ENCODE measurements at places on chromosomes 11 and 22.

- no peak for DNase-seq
Measured at GRCh38 chr11:67387069-67387468, 4.7 kb upstream of the RAD9A start.

DNA sequence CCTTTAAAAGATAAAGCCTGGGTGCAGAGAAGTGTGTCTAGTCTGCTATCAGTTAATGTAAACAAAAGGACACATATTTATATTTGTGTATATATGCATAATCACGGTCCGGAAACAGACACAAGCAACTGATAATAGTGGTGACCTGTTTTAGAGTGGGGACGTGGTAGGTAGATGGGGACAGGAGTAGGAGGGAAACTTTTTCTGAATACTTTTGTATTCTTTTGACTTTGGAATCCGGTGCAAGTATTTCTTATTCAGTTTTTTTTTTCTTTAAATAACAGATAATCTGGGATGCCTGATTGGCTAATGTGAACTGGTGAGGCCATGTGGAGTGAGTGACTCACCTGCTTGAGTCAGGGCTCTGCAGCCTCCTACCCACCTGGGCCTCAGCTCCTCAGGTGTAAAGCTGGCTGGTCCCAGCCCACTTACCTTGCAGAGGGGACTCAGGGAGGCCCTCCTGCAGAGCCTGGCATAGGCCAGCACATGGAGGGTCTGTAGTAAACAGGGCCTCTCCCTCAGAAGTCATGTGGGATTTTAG lies 15.3 kb downstream of the MICAL2 start:
- DNase-seq, result no peak

GRCh38 chr11:96035740-96036078 lies 111.8 kb upstream of the MTMR2 start:
- DNase-seq, result no peak

DNA sequence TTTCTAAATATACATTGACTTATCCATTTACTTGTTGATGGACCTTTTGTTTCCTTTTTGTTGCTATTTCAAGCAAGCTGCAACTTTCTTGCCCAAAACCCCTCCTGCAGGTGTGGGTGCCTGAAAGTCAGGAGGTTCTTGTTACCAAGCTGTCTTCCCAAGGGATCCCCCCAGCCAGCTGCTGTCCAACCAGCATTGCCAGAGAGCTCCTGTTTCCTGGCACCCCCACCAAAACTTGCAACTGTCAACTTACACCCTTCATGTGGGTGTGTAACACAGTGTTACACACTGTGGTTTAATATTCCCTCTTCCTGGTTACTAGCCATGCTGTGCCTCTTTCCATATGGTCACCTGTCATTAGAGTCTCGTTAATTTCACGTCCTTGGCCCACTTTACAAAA lies 1.6 kb upstream of the KRTAP5-1 start:
- DNase-seq, result no peak

GRCh38 chr11:100467821-100468508 lies 219.1 kb upstream of the ARHGAP42 start:
- DNase-seq, result no peak

- DNase-seq, result no peak
Measured at GRCh38 chr11:109077291-109077920, 344.6 kb upstream of the C11orf87 start.

GRCh38 chr22:45164270-45165088 lies 754 bp downstream of the NUP50 start:
- no peak for DNase-seq

DNA sequence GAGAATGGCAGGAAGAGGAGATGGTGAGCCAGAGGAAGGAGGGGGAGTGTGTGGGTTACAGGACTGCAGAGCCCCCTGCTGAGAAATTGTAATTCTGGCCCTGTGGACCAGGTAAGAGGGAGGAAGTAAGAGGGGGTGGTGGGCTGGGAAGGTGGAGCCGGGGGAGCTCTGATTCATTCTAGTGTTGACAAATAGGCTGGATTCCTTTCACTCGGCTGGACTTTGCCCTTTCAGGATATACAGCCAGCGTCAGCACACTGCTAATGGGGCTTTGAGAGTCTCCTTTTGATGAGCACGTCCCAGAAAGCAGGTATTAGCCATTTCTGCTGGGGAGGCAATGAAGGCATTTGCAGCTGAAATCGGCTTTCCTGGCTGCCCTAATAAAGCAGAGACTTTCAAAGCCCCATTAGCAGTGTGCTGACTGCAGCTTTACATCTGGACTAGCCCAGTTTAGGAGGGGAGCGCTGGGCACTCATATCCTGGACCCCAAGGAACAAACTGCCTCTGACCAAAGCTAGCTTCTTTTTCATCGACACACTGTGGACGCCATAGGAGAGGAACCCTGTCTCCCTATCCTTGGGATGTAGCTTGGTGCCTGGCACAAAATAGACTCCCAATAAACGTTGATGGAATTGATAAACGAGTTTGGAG lies 44.8 kb upstream of the CADM1 start:
- DNase-seq, result no peak

DNA sequence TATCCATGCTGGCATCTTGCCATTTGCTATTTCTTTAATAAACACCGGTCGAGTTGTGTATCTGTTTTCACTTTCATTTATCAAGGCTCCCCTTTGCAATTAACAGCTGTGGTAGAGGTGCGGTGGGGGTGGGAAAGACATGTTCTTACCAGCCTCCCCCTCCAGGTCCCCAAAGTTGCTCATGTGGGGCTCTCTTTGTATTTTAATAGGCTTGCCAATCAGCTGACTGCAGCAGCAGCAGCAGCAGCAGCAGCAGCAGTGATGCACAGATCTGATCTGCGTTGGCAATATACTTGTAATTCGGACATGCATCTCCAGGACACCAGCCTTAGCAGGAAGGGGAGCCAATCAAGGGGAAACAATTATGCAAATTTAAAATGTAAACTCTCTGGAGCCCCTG lies 40.3 kb upstream of the E2F8 start:
- DNase-seq, result no peak

DNA sequence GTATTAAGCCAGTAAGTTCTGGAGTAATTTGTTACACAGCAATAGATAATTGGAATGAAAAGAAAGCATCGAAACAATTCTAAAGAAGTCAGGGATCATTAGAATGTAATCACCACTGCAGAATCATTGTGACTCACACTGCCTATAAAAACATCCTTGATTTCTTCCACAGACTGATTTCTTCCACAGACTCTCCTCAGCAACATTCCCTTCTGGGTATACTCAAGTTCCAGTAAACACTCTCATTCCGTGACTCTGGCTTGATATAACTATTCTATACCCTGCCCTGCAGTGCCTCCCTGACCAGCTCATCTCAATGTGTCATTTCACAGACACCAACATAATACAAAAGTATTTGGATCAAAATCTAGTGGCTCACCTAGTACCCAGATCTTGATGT lies 120.5 kb downstream of the BBOX1 start:
- DNase-seq, result no peak

- DNase-seq, result no peak
Measured at GRCh38 chr22:22609291-22609690, 35.1 kb upstream of the GGTLC2 start.

GRCh38 chr22:45335021-45335818 lies 25.5 kb downstream of the FAM118A start:
- peak; percentile 22 for DNase-seq

DNA sequence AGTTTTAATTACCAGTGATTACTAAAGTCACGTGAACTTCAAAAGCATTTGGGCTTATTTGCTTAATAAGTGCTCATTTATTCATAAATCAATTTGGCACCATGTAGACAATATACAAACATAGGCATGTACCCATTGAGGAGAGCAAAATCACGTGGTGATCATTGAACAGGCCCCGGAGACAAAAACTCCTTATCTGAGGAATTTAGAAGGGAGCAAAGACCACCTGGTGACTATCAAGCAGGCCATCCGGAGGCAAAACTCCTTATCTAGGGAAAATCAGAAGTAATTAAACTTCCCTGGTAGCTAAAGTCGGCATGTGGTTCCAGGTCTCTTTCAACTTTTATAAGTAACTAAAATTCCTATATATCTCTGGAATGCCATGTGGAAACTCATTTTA lies 5.7 kb upstream of the BTBD10 start:
- DNase-seq, result no peak
